ENCODE measurements at places on chromosomes 5 and 9.

DNA sequence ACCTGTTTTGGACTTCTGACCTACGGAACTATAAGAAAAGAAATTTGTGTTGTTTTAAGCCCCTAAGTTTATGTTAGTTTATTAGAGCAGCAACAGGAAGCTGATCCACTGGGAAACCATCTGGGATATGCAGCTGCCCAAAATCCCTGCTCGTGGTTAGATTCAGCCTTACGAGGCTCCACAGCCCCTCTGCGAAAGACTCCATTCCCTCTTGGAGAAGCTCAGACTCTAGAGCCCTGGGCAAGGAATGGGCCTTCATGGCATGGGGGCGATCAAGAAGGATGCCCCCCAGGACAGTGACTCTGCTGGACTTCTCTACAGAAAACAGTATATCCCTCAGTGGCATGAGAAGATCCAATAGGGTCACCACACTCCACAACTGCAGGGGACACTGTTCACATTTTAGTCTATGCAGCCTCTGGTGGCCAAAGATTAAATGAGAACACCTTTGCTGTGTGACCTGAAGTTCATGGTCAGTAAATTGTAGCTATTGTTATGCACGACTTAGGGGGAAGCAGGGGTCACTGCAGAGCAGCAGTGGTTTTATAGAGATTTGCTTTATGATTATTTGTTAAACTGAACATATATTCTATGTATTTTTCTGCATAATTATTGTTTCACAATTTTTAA is 21.1 kb downstream of the IRF1 start:
- no peak for DNase-seq

DNA sequence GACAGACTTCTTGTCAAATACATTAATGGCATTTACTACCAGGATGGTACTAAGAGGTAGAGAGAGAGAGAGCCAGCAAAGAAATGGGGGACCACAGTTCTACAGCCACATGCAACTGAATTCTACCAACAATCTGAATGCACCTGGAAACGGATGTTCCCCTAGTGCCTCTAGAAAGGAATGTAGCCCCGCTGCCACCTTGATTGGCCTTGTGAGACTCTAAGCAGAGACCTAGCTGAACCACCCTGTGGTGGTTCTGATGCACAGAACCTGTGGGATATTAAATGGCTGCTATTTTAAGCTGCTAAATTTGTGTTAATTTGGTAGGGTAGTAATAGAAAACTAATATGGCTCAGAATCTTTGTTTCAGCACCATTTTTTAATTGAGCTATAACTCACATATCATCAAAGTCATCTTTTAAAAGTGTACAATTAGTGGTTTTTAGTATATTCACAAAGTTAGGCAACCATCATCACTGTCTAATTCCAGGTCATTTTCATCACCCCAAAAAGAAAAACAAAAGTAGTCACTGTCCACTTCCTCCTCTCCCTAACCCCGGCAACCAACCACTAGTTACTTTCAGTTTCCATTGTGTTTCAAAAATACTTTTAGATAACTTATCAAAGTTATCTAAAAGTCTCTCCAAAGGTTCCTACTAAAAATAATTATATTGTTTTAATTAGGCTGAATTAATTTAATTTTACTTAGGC is 51.7 kb downstream of the CPLANE1 start:
- no peak for DNase-seq

- DNase-seq, result no peak
These were observed 48.4 kb upstream of the GNE start for GRCh38 chr9:36306471-36307306.

DNA sequence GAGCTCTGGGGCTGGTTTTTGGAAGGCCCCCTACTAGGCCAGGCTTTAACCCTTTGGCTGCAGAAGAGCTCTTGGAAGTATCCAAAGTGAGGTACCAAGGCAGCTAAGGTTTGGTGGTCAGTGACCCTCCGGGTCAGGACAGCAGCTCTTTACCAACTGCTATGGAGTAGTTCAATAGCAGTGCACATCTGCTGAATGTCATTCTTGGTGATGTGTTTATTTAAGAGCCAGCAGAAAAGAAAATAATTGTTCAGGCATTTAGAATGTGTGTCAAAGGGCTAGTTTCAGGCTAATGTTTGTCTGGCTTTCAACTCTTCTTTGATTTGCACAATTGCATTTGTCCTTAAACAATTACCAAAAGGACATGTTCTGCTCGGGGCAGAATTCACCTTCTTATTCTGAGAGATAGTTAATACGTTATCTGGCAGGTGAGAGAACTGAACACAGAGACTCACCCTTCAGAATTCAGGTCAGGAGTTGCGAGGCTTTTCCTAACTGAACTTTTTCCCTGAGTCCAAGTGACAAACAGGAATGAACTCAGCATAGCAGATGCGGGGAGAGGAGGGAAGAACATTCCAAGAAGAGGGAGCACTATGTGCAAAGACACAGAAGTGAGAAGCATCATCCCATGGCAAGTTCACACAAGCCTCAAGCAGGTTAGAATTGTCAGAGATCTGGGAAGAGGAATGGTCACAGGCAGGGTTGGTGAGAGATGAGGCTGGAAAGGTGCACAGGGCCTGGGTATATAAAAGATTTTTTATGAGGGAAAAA is 556.7 kb upstream of the TLE4 start:
- no peak for DNase-seq

GRCh38 chr5:93422652-93423280 is 158.3 kb downstream of the NR2F1-AS1 start:
- no peak for DNase-seq

GRCh38 chr5:121731377-121731776 is 120.3 kb upstream of the FTMT start:
- DNase-seq, result no peak

DNA sequence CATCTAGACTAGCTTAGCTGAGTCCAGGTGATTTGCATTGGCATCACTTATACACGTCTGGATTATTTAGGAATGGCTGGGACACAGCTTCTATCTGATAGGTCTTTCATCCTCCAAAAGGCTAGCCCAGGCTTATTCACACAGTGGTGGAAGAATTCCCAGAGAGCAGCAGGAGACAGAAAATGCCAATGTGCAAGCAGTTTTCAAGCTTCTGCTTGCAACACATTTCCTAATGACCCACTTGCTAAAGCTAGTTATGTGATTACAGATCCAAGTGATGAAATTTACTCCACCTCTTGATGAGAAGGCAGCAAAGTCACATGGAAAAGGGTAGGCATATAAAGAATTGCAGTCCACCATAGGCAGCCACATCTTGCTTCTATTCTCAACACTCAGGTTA is 44.2 kb upstream of the MAST4 start:
- DNase-seq, result no peak

DNA sequence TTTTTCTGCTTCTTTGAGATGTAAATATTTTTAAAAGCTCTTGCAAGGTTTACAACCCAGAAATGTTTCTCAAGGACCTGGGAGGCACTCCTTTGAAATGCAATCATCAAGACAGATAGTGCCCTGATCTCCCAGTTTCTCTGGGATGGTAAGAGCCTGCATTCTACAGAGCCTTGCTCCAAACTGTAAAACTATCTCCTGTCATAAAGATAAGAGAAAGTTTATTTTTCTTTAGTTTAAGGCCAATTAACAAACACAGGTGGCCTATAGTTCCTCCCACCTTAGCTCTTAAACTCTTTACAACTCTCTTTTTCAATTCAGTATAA is 1231.1 kb upstream of the NUDT12 start:
- DNase-seq, result no peak

- no peak for DNase-seq
These were observed 26.2 kb upstream of the TNIP1 start for GRCh38 chr5:151107084-151107483.

DNA sequence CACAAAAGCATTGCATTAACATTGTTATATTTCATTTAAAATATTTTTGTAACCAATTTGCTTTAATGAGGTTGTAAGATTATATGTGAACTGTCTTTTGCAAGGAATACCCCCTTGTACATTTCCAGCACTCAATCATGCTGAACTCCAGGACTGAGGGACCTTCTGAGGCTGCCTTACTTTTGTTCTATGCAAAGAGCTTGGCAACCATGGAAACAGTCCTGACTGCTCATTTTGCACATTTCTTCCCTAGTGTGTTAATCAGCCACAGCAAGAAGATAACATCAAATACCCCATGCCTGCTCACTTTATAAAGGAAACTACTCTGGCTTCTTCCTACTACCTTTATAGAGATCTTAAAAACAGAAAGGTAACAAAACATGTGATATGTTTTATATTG is 355.6 kb upstream of the IZUMO3 start:
- DNase-seq, result no peak

DNA sequence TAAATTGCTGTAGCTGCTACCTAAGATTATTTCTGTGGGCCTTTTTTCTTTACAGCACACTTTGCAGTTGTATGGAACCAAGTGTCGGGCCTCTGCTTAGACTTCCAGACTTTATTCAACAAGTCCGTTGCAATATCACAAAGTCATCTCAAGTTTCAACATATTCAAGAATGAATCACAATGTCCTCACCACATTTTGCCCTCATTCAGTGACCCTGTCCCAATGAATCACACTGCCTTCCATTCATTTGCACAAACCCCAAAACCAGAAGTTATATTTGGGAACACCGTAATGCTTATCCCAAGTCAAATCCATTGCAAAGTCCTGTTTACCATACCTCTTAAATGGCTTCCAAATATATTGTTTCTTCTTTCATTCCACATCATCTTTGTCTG is 439.6 kb downstream of the CSNK1G3 start:
- DNase-seq, result no peak

DNA sequence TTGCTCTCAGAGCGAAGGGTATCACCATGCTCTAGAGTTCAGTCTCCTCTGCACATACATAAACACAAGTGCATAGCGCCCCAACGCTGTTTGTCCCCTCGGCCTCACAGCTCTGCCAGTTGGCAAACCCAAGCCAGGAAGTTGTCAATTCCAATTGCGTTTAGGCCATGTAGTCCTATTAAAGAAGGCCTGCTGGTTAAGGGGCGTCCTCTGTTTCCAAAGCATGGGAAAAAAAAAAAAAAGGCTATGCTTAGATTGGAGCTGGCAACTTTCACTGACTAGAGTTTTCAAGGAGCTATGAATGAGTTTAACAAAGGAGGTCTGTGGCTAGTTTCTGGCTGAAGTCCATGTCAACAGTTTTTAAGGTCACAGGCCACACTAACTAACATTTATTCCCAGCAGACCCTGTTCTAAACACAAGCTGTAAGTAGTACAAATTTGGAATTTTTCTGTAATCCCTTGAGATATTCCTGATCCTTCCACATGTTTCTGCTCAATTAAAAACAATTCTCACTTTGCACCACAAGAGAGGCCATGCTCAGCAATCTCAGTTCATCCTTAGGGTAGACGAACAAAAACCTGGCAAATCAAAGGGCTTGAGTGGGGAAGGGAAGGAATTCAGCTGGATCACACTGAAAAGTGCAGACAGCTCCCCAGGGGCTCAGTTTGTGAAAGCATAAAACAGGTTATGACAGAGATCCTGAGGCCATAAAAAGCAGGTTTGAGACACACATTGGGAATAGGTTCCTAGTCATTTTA is 187.7 kb downstream of the DENND1A start:
- no peak for DNase-seq

- DNase-seq, result no peak
These were observed 635.9 kb downstream of the CDH18 start for GRCh38 chr5:19352120-19352519.

GRCh38 chr5:55925712-55926111 is 69.1 kb downstream of the IL6ST start:
- DNase-seq, result no peak

GRCh38 chr5:74956278-74956677 is 90.1 kb upstream of the FAM169A start:
- no peak for DNase-seq

All from stimulated activated naive CD4-positive, alpha-beta T cell treated with Interleukin-2 at 50 U/mL for 16 hours (primary cell).